ENCODE measurements at places on chromosomes 2 and 18. TPM values are rescaled to one million over a fixed set of nuclear protein-coding genes. Genes with fewer than 3 reads are reported as not detected.

Gene NR4A2
- 1.0 TPM for total RNA-seq

Gene CCDC88A
- total RNA-seq, result 66.2 TPM

GRCh38 chr2:166372046-166372445 is 3.7 kb downstream of the SCN9A start:
- no peak overlapping the region for H3K4me3 ChIP-seq
- no peak for DNase-seq
- H3K27ac ChIP-seq, result no peak overlapping the region
- H3K36me3 ChIP-seq, result no peaks in the 10 kb centered on the region

DNA sequence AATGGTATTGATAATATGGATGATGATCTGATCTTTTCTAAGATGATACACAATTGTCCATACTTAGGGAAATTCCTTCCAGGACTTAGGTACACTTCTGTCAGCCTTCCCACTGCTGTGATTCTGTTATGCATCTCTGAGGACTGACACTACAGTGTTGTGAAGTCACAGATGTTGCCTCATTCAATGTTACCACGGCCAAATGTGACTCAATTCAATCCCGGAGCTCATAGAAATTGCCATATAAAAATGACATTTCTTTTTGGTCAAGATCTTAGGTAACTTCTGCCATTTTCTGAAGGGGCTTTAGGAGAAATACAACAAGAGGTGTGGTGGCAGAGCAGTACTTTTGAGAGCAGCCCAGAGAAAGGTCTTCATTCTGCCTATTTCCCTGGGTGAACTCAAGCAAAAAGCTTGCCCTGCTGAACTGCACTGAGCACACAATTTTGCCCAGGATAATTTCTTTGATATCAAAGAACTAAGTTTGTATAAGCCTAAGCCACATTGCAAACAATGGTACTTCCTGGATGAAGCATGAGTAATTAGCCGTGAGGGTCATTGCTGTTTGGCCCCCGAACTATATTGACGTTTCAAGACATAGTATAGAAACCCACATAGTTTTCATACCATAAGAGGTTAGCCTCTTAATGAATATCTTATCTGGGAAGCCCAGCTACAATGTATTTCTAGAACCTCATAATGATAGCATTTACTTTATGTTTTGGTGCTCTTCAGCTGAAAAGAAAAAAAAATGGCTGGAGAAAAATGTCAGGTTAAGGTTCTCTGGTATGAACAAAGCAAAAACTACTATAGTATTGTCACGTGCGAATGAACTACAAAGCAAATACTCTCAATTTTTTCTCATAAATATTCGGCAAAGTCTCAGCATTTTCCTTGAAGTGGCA is 437.4 kb downstream of the MEIS1 start:
- H3K4me3 ChIP-seq, result no peak overlapping the region
- H3K27me3 ChIP-seq, result no peaks in the 10 kb centered on the region
- H3K36me3 ChIP-seq, result no peaks in the 10 kb centered on the region
- no peaks in the 10 kb centered on the region for H3K4me1 ChIP-seq
- DNase-seq, result no peak
- no peak overlapping the region for H3K27ac ChIP-seq
